ENCODE measurements at places on chromosomes 1 and 21. TPM values are rescaled to one million over a fixed set of nuclear protein-coding genes. Genes with fewer than 3 reads are reported as not detected.

DNA sequence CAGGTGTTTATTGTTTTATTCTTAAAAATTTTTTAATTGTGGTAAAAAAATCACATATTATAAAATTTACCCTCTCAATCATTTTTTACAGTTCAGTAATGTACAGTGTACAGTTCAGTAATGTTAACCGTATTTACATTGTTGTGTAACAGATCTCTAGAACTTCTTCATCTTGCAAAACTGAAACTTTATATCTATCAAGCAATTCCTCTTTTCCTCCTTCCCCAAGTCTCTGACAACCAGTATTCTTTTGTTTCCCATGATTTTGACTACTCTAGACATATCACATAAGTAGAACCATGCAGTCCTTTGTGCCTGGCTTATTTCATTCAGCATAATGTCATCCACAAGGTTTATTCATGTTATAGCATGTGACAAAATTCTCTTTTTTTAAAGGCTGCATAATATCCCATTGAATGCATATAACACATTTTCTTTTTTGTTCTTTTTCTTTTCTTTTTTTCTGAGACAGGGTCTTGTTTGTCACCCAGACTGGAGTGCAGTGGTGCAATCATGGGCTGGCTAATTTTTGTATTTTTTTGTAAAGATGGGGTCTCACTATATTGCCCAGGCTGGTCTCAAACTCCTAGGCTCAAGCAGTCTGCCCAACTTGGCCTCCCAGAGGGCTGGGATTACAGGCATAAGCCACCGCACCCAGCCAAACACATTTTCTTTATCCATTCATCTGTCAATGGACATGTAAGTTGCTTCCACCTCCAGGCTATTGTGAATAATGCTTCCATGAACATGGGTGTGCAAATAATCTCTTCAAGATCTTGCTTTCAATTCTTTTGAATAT, 17.2 kb upstream of the RCSD1 start:
- DNase-seq, result no peak

DNA sequence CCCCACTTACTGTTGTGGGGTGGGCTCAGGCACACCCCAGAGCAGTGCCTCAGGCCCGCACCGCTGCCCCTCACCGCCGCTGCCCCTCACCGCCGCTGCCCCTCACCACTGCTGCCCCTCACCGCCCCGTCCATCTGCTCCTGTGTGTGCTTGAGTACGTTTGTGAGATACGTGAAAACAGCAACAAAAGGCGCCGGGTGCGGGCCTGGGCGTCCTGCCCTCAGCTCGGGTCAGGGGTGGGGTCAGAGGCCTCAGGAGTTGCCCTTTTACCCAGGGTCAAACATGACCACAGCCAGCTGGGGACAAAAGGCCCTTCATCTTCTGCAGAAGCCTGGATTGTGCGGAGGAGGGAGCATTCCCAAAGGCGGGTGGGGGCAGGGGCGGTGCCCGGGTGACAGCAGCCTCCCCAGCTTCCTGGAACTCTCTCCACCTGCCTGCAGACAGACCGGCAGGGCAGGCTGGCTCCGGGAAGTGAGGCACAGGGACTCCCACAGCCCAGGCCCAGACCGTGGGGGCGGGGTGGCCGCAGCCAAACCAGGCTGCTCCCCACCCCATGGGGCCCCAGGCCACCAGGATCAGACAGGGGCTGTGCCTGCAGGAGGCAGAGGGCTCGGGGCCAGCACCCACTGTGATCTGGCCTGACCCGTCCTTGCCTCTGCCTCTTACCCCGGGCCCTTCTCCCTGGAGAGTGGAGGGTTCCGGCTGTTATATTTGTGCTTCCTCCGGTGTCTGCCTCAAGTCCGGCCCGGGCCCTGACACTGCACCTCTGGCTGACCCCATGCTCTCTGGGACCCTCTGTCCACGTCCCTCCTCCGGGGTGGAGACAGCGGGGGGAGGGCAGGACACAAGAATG, 2.3 kb upstream of the VWA1 start:
- peak; percentile 71 for DNase-seq

- no peak for DNase-seq
Measured at GRCh38 chr1:181772714-181773113, 288.8 kb downstream of the ZNF648 start.

DNA sequence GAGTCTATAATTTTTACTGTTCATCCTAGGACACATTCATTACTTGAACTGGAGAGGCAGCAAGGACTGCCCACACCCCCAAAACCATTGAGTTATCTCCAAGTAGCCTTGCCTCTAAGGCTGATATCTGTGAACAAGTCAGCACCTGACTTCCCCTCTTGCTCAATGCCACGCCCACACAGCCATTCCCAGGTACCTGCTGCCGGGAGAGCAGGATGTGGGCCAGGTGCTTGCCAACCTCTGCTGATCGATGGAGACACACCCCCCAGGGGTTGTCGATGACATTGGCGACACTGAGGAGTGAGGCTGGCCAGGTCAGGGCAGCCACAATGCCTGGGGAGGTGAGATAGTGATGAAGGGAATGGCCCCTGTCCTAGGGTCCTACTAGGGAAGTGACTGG, 60.1 kb downstream of the TMCO4 start:
- DNase-seq, result no peak

- DNase-seq, result no peak
Measured at GRCh38 chr1:224113005-224113404, 906 bp upstream of the FBXO28 start.

PMF1 gene
- 112 TPM for total RNA-seq

AZIN2 gene
- 1.4 TPM for total RNA-seq

CELA3A gene
- not detected for total RNA-seq

SPRR5 gene
- not detected for total RNA-seq

PEX14 gene
- 19.6 TPM for total RNA-seq
